Daoy (cell line): ENCODE measurements at places on chromosomes 5 and 9. TPM values are rescaled to one million over a fixed set of nuclear protein-coding genes. Genes with fewer than 3 reads are reported as not detected.

The COL15A1 gene
- 0.74 and 0.86 TPM in 2 replicates for total RNA-seq

The EPB41L4B gene
- 12.9 and 14.0 TPM in 2 replicates for total RNA-seq

The TLX3 gene
- 20.1 and 21.9 TPM in 2 replicates for total RNA-seq

DNA sequence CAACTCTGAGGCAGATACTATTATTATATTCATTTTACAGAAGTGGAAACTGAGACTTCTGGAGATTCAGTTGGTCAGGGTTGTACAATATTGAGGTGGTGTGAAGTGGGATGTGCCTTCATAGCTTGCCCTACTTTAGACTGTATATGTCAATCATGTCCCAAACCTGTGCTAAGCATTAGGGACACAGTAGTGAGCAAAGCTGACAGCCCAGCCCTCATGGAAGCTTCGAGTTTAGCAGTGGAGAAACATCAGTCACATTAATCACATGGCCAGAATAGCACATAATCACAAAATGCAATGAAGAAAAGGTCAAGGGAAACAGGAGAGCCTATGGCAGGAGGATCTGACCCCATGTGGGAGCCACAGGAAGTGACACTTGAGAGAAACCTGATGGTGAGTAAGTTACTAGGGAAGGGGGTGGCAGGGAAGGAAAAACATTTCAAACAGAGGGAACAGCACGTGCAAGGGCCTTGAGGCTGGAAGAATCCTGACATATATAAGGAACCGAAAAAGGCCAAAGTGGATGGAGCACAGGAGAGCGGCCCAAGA, 20.5 kb upstream of the RALGPS1 start:
- no peak for DNase-seq

- no peak for DNase-seq
These were observed 296.5 kb downstream of the MAST4 start for GRCh38 chr5:66892716-66893115.

DNA sequence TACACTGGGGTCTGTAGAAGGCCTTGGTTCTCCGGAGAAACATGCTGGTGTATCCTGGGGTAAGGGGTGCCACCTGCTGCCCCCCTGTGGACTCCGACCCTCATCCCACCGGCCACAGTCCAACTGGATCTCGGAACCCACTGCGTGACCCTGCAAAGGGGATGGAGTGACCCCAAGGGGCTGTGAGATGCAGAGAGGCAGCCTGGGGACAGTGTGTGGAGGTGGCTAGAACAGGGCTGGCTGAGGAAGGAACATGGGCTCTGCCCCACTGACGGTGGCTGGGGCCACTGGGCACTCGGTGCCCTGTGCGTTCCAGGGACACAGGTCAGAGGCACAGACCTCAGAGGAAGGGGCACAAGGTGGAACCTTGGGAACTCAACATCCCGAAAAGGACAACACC, 2.3 kb downstream of the NACC2 start:
- DNase-seq = no peak

DNA sequence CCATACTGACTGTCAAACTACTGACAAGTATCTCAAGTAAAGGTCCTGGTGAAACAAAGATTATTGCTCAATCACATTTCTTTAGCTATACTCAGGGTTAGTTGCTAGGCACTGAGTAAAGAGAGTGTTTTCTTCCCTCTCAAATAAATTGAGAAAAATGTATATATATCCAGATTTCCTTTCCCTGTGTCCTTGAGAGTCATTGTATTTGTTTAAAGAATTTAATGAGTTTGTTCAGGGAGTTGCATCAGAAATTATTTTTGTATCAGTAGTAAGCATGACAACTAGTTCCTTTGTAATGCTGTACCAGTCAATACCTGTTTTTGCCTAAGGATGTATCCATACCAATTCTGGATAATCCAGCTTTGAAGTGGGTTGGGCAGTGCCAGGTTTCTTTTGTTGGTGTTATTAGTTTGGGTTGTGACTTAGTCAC, 3.2 kb upstream of the ANKHD1 start:
- DNase-seq = no peak

GRCh38 chr5:95697781-95698681, 15.2 kb upstream of the SPATA9 start:
- no peak for DNase-seq
